ENCODE measurements at places on chromosomes 3 and 15.

GRCh38 chr3:192772240-192772894 is 45.0 kb upstream of the FGF12 start:
- DNase-seq = no peak

GRCh38 chr15:91853511-91853947 is at the start of gene SLCO3A1:
TSS of gene SLCO3A1 (plus strand) at chr15:91853708.
- no peak for DNase-seq

DNA sequence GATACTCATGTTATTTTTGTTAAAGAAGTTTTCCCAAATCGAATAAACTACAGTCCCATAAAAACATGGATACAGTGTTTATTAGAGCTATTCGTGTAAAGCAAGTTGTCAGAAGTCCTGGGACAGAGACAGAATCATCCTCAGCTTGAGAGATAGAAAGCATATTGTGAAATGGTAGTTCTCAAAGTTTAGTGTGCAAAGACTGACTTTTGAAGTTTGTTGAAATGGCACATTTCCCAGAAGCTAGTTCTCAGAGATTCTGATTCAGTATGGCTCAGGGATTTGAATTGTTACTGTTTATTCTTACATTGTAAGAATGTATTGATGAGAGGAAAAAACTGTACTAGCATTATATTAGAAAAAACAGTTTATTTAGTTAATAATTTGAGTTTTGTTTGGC is 22.1 kb downstream of the GABRR3 start:
- no peak for DNase-seq

DNA sequence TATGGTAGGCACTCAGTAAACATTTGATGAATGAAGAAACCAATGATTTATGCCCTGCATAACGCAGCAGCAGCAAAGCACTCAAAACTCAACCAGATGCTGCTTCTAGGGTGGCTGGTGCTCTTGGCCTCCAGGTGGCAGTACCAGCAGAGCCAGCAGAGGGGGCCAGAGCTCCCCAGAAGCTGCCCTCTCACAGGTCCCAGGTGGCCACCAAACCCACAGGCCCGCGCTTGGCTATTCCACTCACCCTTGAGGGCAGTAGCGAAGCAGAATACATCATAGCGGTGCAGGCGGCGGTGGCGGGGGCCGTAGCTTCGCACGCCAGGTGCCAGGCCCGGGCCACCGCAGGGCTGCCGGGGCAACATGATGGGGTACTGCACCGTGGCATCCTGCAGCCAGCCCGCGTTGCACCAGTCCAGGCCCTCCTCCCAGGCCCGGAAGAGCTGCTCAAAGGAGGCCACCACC is 16.6 kb downstream of the HAPLN3 start:
- no peak for DNase-seq

DNA sequence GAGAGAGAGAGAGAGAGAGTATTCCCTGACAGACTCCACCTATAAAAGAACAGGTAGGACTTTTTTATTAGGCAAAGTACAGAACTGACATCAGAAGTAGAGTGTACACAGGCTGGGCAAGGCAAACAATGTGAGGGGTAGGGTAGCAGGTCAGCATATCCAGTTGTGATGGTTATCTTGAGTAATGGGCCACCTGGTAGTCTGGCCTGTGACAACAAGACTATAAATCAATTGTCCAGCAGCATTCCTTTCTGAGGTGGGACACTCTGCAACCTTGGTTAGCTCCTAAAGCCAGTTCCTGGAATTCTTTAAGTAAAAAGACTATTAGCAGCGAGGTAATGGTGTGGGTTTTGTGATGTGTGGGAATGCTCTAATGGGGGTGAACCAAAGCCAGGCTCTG is 14.9 kb upstream of the TMCC1 start:
- DNase-seq = no peak
